Kidney tubule cell (primary cell): ENCODE measurements at places on chromosomes 6 and 20.
A peak's percentile ranks its signal among the peaks of the same experiment; 100 is the strongest.

DNA sequence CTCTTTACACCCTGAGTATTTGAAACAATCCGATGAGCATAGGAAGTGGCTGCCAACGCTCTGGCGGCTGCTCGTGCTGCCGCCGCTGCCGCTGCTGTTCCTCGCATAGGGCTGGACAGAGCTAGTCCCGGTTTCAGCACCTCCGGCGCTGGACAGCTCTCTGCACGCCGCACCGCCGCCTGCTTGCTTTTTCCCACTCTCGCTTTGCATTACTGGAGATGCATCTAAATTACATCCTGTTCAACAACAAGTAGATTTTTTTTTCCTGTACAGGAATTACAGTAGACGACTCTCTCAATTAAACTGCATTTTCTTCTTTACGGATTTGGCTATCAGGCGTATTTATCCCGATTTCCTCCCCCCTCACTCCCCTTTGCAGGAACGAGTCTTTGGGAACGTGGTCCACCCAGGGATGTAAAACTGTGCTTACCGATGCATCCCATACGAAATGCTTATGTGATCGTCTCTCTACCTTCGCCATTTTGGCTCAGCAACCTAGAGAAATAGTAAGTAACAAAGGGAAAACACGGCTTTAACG, 563.8 kb downstream of the LMBRD1 start:
- peak; percentile 68 for DNase-seq

GRCh38 chr6:137665342-137665934, 171.2 kb upstream of the OLIG3 start:
- DNase-seq, result no peak

- no peak for DNase-seq
Measured at GRCh38 chr20:59002874-59003399, 4.1 kb downstream of the CTSZ start.

GRCh38 chr6:106732376-106732940, 103.1 kb downstream of the QRSL1 start:
- DNase-seq, result no peak

GRCh38 chr20:6954219-6954618, 186.7 kb downstream of the BMP2 start:
- no peak for DNase-seq

DNA sequence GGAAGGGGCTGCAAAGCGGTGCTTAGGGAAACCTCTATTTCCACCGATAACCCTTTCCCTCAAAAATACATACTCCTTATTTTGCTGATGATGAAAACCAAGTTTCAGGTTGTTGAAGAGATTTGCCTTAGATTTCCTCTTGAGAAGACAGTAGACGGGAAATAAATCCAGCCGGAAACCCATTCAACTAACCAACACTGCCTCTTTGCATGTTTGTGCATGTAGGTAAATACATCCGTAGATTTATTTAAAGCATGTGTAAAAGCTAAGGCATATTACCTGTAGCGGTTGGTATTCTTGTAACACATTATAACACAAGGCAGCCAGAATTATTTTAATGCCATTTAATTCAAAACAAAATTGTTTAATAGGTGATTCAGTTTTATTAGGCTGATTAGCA, 136.3 kb upstream of the SLC22A23 start:
- DNase-seq, result no peak

DNA sequence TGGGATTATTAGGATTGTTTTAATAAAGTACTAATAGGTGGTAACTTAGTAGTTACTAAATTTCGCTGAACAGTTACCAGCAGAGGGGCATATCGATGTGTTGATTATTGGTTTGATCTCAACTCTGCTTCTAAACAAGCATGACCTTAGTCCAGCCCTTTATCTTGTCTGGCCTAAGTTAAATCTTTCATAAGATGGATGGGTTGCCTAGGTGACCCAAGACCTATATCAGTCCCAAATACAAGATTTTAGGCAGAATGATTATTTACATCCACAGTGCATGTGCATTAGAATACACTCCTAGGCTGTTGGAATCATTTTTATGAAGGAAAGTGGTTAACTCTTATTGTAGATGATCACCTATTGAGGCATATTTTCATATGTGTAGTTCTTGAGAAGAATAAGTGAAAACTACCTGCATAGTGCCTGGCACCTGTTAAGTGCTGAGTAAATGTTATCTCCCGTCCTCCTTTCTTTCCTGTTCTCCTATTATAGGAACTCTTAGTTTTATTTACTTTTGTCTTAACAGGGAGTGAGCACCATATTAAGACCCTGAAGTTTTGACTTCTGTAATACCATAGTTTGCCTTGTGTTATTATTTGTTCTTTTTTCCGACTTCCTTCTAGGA, 1.1 kb downstream of the HSF2 start:
- peak; percentile 3 for DNase-seq

GRCh38 chr6:65787787-65788186, 80.8 kb upstream of the EYS start:
- no peak for DNase-seq

DNA sequence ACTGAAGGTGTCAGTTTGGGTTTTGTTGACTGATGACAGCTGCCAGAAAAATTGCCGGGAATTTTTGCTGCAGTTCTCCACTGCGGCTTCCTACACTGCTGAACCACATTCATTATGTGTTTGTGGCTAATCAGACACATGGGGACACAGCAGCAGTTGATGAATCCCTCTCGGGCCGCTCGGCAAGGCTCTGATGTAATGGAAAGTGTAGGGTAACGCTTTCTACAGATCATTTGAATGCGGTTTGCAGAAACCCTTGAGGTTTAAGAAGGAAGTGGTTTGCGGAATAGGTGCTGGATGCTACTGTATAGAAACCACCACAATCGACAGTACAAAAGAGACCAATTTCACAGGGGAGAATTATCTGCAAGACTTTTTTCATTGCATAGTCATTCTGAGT, 138.7 kb upstream of the SASH1 start:
- no peak for DNase-seq

GRCh38 chr6:31058128-31058894, 48.0 kb downstream of the MUC22 start:
- DNase-seq, result peak; percentile 98

DNA sequence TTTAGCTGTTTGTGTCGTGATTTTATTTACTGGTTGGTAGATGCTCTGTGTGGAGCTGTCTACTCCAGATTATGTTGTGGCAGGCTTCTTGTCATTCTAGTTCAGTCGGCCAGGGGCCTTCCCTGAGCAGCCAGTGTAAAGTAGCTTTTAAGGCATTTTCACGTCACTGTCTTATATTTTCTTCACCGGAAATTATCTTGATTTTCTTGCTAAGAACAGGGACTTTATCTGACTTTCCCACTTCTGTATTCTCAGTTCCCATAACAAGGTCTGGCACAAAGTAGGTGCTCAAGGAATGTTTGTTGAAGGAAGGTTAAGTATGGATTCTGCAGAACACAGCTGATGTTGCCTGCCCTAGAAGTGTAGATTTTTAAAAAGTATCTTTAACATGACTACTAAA, 868 bp downstream of the LTV1 start:
- peak; percentile 11 for DNase-seq

GRCh38 chr6:112118034-112118433, 30.6 kb downstream of the FAM229B start:
- no peak for DNase-seq

- DNase-seq, result no peak
Measured at GRCh38 chr6:75415804-75416203, 77.8 kb downstream of the FILIP1 start.

GRCh38 chr6:22917344-22917743, 348.0 kb downstream of the HDGFL1 start:
- DNase-seq, result peak; percentile 6

GRCh38 chr20:61251529-61252393, at the start of gene CDH4:
TSS of gene CDH4 (plus strand) at chr20:61252261.
- peak; percentile 63 for DNase-seq

DNA sequence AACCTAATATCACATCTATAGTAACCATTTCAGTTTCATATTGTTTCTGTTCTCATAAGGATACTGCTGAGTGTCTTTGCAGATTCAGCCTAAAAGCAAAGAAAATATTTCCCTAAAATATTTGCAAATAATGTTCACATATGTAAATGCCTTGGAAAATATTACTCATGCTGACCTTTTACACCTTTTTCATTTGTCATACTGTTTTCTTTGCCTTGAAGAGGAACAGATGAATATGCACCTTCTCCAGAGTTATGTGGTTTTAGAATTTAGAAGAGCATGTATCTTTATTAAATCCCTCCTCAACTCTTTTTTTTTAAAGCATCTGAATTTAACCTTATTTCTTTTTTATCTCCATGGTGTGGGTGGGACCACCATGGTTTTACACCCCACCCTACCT, 32.5 kb downstream of the NDUFAF5 start:
- DNase-seq, result peak; percentile 14

DNA sequence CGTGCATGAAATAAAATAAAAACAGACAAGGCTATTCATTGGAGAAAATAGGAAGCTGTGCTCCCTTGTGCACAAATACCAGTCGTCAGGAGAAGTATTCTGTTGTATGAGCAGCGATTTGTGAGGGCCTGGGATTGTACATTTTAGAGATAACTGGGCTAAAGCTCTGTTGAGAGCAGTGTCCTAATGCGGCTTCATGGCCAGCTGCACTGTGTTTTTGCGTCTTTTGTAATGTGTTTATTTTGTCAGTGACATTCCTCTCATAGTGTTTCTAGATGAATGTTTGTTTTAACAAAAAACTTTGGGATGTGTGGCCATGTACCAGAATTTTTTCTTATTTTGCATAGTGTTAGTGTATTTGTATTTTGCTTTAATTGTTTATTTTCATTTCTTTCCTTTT, 14.8 kb downstream of the ERMARD start:
- DNase-seq, result no peak

DNA sequence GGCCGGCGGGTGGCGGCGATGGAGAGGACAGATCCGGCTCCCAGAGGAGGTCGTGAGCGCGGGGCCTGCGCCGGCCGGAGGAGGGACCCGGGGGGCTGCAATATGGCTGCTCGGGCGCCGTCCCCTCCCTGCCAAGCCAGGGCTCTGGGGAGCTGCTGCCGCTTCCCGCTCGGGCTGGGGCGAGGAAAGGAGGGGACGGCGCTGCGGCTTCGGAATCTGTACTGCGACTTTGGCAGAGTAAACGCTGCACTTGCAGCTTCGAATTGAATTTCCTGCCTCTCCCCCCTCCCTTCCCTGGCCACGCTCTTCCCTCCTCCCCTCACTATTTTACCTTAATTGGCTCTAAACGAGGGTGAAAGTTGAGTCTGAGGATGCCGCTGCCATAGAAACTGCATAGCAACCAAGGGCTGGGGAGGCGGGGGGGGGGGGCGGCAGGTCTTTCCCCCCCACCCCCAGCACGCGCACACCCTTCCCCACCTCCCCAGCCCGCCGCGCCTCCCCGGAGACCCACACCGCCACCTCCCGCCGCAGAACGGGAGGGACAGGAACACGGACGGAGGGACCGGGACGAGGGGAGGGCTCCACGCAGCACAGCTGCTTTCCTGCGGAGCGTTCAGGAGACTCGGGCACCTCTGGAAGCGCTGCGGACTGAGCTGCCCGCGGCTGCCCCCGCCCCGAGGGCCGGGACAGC, 93.9 kb downstream of the RNASET2 start:
- DNase-seq, result no peak

DNA sequence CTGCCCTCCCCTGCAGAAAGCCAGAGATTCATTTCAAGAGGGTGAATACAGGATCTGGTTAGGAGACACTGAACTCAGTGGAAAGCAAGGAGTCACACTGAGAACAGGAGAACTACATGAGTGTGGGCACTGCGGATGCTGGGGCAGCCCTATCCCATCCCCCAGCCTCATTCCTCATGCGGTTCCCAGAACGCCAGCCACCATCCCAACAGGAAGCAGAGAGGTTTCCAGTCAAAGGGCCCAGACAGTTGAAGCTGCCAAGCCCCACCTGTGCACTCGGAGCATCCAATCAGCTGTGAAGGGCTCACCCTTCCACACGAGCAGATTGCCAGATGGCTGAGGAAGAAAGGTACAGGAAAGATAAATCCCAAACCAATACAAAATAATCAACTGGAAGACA, 50.7 kb upstream of the PRND start:
- no peak for DNase-seq

- no peak for DNase-seq
Measured at GRCh38 chr6:154542747-154543146, 32.3 kb upstream of the CNKSR3 start.

GRCh38 chr6:26338810-26339209, 26.2 kb upstream of the BTN3A2 start:
- DNase-seq, result no peak

DNA sequence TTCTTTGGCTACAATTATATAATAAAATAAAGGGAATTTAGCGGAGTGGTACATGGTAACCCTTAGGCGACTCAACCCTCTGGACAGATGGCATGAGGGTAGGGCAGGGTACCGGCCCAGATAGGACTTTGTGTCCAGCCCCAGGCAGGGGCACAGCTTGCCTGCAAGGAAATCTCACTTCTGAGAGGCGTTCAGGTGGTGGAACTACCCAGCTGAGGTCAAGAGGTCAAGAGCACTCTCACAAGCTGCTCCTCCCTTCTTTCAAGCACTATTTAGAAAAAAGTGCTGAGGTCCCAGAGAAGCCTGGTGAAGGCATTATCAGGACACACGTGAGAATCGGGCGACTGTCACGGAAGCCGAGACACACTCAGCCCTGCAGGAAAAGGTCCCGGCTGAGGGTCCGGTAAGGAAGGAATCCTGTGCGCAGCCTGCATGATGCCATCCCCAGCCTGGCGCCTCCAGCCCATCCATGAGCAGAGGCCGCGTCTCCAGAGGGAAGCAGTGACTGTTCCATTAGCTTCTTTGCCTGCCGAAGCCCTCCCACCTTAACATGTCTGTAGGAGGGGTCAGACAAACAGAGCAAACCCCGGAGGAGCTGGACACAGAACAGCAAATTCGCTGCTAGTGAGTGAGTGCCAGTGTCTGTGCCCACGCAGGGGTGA, 54.8 kb downstream of the WDR27 start:
- DNase-seq, result no peak

GRCh38 chr6:16397623-16398022, 159.2 kb downstream of the GMPR start:
- DNase-seq, result no peak

DNA sequence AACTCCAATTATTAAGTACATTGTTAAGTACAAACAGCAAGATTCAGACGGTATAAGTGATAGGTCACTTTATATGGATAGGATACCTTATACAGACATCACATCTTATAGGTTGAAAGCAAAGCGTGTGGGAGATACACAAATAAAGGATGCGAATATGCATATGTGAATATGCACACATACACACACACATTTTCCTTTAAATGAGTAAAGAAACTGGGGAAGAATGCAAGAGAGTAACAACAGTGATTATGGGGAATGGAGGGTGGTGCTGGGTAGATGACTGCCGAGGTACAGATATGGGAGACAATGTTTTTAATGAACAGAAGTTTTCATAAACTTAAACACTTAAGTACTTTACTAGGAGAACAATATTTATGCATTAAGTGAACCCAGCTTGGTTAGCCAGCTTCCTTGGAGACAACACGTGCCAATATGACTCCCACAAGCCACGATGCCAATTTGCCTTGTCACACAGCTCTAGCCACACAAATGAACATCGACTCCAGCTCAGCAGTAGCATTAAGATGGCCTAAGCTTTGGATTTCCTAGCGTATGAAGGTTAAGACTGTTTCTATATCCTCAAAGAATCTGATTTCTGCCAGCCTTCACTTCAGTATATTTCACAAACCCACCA, 96.6 kb downstream of the EPB41L2 start:
- no peak for DNase-seq
